Anterior cingulate cortex (tissue), 58 donors: ENCODE measurements at places on chromosomes 3 and 15.
A peak's percentile ranks its signal among the peaks of the same experiment; 100 is the strongest.

GRCh38 chr3:14508966-14509795 is 31.0 kb downstream of the GRIP2 start:
- peak; percentile 61 for DNase-seq

DNA sequence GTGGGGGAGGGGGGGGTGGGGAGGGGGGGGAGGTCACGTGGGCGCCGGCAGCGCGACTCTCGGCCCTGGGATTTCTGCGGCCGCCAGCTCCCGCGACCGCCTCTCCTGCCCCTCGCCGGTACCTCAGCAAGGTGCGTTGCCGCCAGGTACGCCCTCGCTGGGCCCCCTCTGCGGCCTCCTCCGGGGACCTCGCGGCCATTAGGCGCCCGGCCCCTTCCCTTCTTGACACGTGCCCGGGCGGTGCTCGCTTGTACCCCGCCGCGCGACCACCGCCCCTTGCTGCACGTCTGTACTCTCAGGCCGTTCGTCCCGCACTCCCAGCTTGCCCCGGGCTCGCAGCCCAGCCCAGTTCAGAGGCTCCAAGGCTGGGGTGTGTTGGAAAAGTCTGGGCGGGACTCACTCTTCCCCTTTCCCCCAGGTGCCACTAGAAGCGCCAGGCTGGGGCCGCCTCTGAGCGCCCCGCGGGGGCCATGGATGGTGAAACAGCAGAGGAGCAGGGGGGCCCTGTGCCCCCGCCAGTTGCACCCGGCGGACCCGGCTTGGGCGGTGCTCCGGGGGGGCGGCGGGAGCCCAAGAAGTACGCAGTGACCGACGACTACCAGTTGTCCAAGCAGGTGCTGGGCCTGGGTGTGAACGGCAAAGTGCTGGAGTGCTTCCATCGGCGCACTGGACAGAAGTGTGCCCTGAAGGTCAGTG is at the start of gene MAPKAPK3:
TSS of gene MAPKAPK3 (plus strand) at position 56 of the 696 bp plus-strand sequence. CDS start at position 471, 415 bp downstream.
- DNase-seq, result no peak

DNA sequence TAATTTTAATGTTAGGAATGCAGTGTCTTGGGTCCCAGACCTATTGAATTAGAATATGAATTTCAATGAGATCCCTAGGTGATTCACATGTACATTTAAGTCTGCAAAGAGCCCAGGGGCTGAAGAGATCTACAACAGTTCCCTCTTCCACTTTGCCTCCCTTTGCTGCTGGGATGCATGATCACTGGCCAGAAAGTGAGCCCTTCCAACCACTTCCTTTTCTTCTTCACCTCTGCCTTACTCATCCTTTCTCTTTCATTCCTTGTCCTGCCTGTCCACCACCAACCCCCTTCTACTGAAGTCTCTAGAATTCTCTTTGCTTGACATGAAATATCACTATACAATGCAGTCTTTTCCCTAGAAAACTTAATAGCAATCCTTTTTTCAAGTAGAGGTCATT is 222.4 kb upstream of the LRIG1 start:
- no peak for DNase-seq

DNA sequence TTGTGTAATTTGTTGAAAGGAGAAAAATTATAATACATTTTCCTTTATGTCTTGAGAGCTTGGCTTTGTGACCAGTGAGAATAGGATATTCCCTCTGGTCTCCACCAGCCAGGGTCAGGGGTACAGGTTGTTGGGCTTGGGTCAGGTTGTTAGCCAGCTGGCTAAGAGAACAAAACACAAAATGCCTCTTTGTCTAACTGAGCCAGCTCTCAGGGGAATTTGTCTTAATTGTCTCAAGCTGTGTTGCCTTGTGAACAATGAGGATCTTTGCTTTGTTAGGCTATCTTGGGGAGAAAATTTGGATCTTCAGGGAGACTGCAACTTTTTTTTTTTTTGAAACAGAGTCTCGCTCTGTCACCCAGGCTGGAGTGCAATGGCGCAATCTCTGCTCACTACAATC is 17.7 kb upstream of the GK5 start:
- DNase-seq, result no peak

DNA sequence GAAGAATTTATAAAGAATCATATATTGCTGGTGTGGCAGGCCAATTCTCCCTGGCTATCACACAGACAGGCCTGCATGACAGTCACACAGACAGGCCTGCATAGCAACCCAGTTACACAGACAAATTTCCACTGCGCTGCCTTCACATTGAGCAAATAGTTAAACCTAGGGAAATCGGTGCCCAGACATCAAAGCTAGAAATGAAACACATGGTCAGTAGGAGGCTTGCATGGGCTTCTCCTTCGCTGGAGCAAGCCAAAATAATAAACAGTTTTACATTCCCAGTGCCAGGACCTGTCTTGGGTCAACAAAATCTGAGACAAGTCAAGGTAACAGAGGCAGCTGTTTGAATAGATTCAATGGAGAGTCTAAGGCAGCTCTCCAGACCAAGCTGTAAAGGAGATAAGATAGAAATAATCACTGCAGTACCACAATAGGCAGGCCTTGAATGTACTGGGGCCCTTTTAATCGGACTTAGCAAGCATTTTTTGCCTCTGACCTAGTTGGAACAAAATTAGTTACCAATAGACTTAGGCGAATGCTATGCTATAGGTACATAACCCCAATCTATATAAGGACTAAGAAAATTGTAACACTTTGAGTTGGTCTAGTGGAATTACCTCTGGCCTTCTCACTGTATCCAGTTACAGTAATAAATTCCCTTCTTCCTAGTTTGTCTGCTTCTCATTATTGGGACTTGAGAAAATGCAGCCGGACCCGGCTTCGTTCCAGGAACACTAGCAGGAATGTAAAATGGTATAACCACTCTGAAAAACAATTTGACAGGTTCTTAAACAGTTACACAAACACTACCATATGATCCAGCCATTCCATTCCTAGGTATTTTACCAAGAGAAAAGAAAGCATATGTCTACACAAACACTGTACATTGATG is 274.7 kb upstream of the UBE2E2 start:
- DNase-seq, result no peak

DNA sequence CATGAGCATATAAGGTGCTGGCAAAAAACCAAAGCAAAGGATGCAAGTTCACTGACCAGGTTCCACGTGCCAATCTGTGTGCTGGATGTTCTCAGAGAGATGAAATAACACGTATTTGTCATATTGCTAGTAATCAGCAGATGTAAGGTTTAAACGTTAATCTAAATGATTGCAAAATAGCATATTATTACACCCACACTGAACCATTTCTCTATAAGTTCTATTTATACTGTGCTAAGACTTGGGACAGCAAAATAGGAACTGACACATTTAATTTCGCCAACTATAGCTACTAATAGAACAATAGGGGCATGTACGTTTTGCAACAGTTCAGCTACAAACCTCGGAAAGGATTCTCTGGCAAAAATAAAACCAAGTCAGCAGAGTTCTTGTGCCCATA is 350.3 kb upstream of the ZNF385D start:
- no peak for DNase-seq

DNA sequence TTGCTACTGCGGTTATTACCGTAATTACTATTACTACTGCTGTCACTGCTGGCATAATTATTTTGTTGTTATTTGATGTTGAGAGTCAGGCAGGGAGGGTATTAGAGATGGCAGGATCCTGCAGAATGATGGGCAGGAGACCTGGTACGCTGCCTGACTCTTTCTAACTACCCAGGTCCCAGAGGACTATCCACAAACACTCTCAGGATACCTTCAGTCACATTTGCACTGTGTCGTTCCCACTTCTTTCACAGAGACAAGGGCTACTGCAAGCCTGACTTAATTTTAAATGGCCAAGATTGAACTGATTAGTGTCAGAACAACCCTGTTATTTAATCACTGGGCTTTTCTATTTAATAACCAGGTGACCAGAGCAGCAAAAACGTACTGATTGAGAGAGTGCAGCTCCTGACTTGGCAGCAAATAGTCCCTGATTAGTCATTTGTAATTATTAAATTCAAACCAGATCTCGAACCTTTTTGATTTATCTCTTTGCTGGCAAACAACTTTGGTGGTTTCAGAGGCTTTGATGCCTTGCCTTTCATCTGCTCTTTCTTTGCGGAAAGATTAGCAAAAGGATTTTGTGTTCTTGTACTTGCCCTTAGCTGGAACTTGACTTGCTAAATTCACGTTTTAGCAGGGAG is 88.8 kb upstream of the ARHGEF3 start:
- no peak for DNase-seq

- no peak for DNase-seq
Measured at GRCh38 chr15:70502529-70502928, 260.8 kb downstream of the UACA start.

GRCh38 chr3:130604806-130605205 is 87.8 kb downstream of the COL6A6 start:
- DNase-seq, result no peak

DNA sequence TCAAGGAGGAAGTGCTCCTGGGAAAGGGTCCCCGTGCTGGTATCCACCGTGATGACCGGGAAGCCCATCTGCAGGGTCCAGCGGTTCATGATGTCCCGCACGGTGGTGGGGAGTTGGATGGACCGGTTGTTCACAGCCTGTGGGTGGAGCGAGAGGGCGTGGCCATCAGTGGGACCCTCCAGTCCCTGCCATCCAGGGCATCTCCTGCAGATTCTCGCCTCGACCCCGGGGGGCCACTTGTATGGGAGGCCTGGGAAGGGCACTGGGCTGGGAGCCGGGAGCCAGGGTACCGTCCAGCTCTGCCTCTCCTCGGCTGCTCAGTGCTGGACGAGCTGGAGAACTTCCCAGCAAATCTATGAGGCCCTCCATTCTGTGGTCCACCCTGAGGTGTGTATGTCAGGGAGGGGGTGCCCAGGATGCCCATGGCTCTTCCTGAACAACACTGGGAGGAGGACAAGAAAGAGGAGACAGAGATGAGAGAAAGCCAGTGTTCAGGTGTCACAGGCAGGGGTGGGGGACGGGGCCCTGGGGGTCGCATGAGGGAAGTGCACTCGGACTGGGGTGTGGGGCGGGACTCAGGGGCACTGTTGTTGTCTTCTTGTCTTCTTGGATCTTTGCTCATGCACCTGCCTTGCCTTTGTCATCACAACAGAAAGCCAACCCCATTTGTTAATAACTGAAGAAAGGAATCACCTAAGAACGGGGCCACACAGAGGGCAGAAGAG is 13.0 kb downstream of the ANPEP start:
- no peak for DNase-seq

DNA sequence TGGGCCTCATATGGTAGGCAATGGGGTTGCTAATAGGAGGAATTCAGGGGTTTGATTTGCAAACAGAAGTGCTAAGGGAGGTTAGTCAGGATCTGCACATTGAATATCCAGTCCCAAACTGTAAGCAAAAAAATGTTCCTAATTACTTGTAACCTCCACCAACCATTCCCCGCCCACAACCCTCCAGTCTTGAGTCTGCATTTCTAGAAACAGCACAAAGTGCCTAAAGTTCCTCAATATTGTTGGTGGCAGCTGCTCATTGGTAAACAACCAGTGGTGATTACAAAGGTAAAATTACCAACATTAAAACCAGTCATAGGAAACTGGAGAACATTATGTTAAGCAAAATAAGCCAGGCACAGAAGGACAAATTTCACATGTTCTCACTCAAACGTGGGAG is 18.9 kb downstream of the HDC start:
- no peak for DNase-seq

GRCh38 chr15:88564741-88565140 is 18.3 kb upstream of the DET1 start:
- DNase-seq, result no peak

GRCh38 chr3:195153130-195153529 is 117.8 kb downstream of the XXYLT1 start:
- peak; percentile 17 for DNase-seq

- DNase-seq, result no peak
Measured at GRCh38 chr3:71067977-71068654, 515.4 kb downstream of the FOXP1 start.

- DNase-seq, result no peak
Measured at GRCh38 chr3:112987710-112988334, 3.0 kb upstream of the GTPBP8 start.

DNA sequence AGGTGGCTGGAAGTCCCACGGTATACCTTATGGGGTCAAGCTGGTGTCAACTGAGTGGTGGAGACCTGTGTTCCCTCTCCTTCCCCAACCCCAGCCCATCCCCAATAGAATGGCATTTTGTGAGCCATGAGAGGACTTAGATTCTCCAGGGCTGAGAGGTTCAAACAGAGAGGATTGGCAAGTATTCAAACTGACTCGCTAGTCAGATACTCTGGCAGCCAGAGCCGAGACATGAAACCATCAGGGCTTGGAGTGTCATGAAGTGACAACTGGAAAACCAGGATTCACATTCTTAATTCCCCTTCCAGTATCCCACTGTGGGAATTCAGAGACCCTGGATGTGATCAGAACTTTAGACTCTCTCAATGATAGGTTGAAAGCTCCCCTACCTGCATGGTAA is 159.4 kb upstream of the SNTN start:
- no peak for DNase-seq

DNA sequence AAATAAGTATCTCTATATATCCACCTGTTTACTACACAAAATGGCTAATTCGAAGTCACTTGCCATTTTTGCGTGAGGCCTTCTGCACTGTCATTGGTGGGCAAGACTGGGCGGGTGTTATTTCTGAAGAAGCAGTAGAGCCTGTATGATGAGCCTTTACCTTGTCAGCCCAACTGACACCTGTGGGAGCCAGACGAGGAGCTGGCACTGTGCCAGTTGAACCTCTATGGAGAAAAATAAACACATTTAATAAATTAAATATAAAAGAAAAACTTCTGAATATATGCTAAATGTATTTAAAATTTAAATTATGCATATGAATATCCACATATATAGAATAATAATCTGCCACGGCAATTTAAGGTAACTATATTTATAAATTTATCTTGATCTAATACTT is 109.9 kb downstream of the SCAPER start:
- no peak for DNase-seq

- DNase-seq, result no peak
Measured at GRCh38 chr3:104291878-104292277, 1074.8 kb upstream of the ALCAM start.

DNA sequence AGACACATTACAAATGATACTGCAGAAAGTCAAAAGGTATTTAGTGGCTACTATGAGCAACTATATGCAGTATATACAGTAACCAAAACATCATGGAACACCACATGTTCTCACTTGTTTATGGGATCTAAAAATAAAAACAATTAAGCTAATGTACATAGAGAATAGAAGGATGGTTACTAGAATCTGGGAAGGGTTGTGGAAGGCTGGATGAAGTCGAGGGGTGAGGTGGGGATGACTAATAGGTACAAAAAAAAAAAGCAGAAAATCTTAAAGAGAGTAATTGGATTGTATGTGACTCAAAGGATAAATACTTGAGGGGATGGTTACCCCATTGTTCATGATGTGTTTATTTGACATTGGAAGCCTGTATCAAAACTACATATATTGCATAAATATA is 848.8 kb upstream of the GBE1 start:
- DNase-seq, result no peak
